ENCODE measurements at places on chromosomes 6 and 20.

DNA sequence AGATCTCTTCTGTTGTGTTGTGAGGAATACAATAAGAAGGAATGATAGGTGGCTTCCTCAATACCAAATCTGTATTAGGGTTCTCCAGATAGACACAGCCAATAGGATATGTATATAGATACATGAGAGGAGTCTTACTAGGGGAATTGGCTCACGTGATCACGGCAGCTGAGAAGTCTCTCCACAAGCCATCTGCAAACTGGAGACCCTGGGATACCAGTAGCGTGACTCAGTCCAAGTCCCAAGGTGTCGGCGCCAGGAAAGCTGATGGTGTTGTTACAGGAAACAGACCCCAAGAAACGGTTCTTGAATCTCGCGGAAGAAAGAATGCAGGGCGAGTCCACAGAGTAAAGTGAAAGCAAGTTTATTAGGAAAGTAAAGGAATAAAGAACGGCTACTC lies 61.4 kb downstream of the SYTL3 start:
- peak; percentile 82 for DNase-seq

DNA sequence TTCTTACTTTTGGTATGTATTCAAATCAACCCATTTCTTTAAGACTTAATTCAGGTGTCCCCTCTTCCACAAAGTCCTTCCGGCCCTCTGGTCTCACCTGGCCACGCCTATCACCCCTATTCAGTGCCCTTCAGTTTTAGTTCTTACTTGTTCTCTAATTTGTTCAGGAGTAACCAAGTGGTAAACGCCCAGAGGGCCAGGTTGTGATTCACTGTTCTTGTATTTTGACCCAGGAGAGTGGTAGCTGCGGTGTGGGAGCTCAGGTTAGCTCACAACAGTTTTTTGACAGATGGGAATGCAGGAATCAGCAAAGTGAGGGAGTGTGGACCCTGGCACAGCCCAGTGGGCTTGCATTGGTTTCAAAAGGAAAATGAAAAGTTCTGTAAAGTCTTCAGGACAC lies 81.7 kb upstream of the RIPOR2 start:
- DNase-seq, result no peak

GRCh38 chr6:26006086-26006939 lies 43.7 kb downstream of the TRIM38 start:
- no peak for DNase-seq

DNA sequence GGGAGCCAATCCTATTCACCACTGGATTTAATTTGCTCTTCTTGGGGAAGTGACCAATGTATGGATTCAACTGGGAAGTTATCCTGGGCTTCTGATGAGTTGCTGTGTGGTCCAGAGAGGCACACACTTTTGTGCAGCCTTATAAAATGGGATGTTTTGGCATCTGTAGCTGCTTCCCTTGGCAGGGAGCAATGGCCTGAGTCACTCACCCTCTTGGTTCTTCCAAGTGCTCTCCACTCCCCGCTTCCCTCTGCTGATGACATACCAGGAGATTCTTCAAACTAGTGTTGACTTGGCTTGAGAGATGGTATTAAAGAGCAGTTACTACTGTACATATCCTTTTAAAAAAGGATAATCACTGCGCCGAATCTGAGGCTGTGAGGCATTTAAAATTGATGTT lies 105.8 kb downstream of the JARID2 start:
- DNase-seq, result no peak

- no peak for DNase-seq
These were observed 133.3 kb upstream of the AHI1 start for GRCh38 chr6:135630789-135631376.

DNA sequence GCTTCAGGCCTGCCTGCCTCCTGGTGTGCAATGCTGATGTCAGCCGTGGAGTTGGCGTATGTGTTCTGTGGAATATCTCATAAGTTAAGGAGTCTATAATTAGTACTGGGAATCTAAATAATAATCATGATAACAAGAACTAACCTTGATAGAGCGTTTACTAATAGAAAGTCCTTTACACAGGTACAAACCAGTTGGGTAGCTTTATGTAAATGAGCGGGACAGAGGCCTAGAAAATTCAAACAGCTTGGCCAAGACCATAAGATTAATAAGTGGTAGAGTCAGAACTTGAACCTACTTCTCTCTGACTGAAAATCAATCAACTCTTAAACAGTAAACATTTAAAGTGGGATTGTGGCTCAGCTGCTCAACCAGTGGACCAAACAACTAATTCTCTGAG lies 570.9 kb upstream of the AGPAT4 start:
- no peak for DNase-seq

- DNase-seq, result no peak
These were observed 232.6 kb downstream of the TMEM242 start for GRCh38 chr6:157090736-157091135.

GRCh38 chr6:53898026-53898795 lies 103.4 kb downstream of the LRRC1 start:
- no peak for DNase-seq

- DNase-seq, result no peak
These were observed 120.5 kb downstream of the NCOA3 start for GRCh38 chr20:47622118-47622665.

All from cardiac muscle cell (in vitro differentiated cells and primary cell).